Cerebellar nuclear complex (tissue), 1 donor: ENCODE measurements at places on chromosomes 1 and 21.

- no peak for DNase-seq
Measured at GRCh38 chr1:113949007-113949406, 19.9 kb downstream of the HIPK1 start.

GRCh38 chr21:35705237-35705887 lies 355.0 kb downstream of the SETD4 start:
- no peak for DNase-seq

- no peak for DNase-seq
Measured at GRCh38 chr1:244675167-244675566, 22.2 kb downstream of the DESI2 start.

- no peak for DNase-seq
Measured at GRCh38 chr1:38962560-38962959, 20.9 kb upstream of the RHBDL2 start.

DNA sequence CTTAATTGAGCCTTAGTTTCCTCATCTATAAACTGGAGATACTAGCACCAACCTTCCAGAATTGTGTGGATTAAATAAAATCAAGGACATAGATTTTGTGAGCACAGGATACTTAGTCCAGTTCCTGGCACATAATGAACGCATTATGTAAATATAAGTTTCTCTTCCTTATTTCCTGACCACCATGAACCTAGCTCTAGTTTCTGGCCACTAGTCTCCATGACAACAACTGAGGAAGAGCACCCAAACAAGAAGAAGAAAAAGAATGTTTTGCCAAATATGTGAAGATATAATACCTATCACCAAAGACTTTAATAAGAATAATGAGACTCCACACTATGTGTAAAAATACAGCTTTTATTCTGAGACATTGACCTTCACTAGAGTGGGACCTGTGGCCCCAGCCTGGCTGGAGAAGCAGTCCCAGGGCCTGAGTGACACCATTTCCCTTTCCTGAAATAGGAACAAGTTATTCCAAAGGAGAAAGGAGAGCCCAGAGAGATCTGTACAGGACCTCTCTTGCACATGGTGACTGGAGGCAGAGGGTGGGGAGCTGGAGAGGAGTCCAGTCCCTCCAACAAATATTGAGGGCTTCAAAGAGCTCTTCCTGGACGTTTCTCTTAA lies 940 bp upstream of the USF1 start:
- no peak for DNase-seq

GRCh38 chr1:218439541-218440295 lies 94.6 kb downstream of the TGFB2 start:
- DNase-seq, result no peak

DNA sequence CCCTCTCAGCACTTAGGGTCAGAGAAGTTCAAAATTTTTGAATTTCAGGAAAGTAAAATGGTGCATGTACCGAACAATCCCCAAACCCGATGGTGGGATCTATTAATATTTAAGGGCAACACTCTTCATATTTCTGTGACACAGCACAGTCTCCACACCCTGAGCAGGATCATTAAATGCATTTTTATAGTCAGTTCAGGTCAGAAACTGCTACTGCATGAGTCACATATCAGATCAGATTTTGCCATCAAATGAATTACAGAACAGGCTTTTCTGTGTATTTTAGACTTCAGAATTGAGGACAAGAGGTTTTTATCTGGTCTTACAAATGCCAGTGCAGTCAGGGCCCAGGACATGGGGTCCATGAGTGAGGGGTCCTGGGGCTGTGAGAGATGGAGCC lies 79.2 kb downstream of the RIPK4 start:
- no peak for DNase-seq

DNA sequence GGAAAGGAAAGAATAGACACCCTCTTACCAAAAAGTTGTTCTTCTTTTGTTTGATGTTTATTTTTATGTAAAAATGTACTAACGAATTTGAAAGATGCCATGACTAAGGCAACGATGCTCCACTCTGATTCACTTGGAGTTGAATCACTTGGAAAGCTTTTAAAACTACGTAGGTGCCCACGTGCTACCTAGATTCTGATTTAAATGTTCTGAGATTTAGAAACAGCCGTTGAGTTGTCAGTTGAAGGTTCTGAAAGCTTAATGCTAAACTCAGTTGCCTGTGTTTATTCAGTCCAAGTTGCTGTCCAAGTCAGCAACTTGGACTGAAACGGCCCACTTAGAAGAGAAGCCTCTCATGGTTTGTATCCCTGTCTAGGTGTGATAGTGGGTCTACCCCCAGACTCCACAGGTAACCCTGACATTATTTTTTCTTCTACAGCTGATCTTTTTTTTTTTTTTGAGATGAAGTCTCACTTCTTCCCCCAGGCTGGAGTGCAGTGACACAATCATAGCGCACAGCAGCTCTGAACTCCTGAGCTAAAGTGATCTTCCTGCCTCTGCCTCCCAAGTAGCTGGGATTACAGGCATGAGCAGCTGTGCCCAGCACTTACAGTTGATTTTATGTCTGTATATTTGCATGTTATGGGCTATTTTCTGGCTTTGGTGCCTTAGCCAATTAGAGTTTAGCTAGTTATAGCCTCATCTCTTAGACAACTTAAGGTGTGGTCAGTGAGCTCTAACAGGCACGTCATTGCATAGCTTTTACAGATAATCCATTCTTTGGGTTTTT lies 1.4 kb upstream of the VAMP4 start:
- DNase-seq, result no peak

GRCh38 chr1:39640861-39641260 lies 1.4 kb upstream of the HEYL start:
- no peak for DNase-seq

GRCh38 chr1:101262060-101262459 lies 25.2 kb downstream of the S1PR1 start:
- no peak for DNase-seq

GRCh38 chr21:35136586-35137219 lies 87.6 kb upstream of the RUNX1 start:
- no peak for DNase-seq

DNA sequence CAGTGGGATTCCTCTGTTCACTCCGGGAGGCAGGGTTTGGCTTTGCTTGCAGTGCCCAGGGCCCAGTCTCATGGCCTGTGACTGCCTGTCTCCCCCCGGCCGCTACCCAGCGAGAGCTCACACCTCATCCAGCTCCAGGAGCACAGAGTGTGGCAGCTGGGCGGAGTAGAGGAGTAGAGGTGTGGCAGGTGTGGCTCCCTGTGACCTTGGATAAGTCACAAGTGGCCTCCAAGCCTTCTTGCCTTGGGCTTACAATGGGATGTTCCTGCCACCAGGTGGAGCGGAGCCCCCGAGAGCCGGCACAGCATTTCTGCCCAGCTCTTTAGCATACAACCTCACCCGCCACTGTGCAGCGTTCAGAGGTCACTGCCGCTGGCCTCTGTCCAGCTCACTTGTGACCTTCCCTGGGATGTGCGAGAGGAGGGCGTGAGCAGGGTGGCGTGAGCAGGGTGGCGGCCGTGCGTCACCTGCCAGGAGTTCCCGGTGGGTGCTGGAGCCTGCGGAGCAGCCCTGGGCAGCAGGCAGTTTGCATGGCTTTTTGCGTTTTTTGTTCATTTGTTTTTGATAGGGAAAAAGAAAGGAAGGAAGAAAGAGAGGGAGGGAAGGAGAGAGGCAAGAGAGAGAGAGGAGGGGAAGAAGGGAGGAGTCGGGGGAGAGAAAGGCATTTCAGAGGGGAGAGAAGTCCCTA lies 42.4 kb downstream of the CRYAA start:
- no peak for DNase-seq

GRCh38 chr1:76862447-76862846 lies 4.8 kb upstream of the ST6GALNAC5 start:
- no peak for DNase-seq
